ENCODE measurements at places on chromosomes 2 and 18.

DNA sequence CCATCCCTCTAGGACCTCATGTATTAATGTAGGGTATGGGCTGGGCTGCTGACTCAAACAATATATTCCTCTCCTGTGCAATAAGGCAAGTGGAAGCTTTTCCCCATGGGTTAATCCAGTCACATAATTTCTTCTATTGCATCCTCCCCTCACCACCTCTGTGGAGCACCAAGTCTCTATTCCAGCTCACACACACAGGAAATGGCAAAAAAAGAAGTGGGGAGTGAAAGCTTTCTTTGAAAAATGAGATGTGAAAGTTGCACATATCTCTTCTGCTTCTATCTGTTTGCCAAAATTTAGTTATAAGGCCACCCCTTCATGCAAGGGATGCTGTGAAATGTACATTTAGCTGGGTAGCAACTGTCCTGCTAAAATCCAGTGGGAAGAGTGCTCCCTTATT is 121.3 kb downstream of the CDC42EP3 start:
- no peak for DNase-seq

DNA sequence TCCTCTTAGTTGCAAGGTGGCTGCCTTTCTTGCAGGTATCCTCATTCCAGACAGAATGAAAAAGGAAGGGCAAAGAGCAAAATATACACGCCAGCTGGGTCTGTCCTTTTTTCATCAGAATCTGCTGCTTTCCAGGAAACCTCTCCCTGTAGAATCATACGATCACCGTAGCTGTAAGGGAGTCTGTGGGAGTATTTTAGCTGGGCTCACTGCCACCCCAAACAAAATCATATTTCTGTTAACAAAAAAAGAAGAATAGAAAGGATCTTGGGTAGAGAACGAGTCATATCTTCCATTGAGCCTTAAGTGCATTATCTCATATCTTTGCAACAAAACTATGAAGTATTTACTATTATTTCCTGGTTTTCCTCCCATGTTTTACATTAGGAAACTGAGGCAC is 15.0 kb upstream of the TANC1 start:
- no peak for DNase-seq

DNA sequence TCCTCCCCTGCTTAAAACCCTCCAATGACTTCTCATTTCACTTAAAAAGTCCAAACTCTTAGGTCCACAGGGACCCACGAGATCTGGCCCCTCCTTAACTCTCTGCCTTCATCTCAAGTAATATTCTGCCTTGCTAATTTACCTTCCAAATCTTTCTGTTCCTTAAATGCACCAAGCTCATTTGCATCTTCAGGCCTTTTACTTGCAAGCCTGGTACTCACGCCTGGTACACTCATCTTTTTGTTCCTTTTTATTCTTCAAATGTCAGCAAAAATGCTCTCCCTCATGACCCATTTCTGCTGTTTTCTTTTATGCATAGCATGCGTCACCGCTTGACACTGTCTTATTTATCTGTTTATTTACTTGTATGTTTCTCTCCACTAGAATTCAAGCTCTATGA is 2.7 kb upstream of the WIPF1 start:
- DNase-seq: no peak

DNA sequence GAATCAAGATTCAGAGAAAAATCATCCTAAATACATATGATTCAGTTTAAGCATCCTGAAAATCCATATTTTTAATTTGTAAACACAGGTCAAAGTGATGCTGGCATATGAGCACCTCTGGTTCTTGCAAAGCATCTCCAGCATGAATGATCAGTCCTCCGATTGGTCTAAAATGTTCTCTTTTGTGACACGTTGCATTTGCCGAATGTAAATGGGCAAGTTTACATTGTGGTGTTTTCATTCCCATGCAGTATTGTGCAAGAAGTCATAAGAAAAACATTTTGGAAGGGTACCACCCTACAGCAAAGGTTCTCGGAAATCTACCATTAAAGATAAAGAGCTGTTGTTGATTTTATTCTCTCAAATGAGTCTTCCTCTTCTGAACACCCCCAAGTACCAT is 108.0 kb upstream of the UNC80 start:
- DNase-seq: no peak

DNA sequence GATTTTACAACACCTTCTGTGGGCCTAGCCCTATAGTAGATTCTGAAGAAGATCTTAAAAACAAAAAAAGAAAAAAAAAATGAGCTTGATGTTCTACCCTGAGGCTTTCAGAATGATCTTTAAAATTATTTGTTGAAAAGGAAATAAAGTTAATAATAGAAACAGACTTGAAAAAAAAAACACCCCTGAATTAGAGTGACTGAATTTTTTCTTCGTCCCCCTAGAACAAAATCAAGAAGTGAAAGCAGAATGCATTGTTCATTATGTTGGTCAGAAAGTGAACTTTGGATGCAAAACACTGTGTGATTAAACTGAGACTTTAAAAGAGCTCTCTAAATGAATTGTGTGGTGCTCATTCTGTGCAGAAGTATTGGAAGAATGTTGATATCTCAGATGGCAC is 1384.4 kb upstream of the PIK3C3 start:
- DNase-seq: no peak

GRCh38 chr2:24011250-24012104 is 1.6 kb downstream of the MFSD2B start:
- DNase-seq: no peak

DNA sequence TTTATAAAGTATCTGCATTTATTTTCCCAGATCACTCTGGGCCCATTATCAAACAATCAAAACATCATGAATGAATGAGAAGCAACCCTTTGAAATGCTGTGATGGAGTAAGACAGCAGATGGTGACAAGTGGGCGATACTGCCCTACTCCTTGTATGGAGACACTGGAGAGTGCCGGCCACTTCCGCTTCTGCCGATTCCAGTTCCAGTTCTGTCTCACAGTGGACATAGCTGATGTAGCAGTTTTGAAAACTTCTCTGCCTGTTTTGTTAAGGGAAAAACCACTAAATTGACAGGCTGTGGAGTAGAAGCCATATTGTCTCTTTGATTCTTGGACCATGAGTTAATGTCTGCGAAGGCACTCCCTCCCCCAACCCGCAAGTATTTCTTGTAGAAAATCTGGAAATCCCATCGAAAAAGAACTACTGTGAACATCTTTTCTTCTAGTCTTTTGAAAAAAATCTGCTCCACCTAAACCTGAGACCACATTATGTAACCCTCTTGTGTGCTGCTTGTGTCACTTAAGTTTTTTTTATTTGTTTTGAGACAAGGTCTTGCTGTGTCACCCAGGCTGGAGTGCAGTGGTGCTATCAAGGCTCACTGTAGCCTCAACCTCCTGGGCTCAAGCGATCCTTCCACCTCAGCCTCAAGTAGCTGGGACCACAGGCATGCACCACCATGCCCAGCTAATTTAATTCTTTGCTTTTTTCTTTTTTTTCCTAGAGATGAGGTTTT is 133.5 kb downstream of the TANC1 start:
- no peak for DNase-seq

GRCh38 chr18:39840856-39841481 is 2114.1 kb upstream of the PIK3C3 start:
- no peak for DNase-seq

DNA sequence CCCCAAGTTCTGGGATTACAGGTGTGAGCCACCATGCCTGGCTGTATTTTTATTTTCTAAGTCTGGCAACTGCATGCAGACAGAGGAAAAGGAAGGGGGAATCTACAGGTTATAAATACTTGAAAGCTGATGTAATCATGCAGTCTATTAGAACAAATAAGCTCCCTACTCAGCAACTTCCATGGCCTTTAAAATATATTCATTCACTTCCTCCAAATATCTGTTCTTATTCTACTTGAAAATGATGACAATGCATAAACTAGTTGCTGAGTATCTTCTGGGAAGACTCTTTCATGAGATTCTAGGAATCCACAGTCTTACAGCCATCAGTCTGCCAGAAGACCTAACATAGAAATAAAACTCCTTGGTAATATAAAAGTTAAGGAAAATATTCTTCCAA is 66.9 kb upstream of the NCKAP5 start:
- DNase-seq: no peak

DNA sequence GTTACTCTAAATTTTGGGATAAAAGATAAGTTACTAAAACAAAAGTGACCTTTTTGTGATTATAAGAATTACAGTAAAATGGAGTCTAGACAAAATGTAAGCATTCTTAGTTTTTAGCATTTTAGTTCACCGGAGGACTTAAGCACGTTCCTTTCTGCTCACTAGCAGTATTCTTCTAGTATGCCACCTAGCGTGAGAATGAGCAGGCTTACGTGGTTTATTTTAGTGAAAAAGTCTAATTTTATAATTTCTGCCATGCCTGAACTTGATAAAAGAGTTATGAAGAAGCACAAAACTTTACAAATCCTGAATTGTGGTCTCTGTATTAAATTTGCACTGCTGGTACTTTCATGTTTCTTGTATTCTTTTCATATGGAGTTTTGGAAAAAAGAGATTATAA is 12.6 kb upstream of the OTX1 start:
- no peak for DNase-seq

DNA sequence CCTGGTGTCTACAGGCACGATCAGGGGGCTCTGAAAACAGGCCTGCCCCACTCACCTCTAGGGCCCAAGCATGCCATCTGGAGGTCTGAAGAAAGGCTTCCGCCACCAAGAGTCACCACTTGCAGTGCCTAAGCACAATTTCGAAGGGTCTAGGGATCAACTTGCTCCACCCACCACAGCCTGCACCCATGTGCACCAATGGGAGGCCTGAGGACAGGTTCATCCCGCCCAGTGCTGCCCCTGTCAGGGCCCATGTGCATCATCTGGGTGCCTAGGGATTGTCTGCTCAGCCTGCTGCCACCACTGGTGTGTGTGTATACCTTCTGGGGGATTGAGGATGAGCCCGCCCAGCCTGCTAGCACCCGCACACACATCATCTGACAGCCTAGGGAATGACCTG is 121.0 kb upstream of the ACVR1C start:
- DNase-seq: no peak

DNA sequence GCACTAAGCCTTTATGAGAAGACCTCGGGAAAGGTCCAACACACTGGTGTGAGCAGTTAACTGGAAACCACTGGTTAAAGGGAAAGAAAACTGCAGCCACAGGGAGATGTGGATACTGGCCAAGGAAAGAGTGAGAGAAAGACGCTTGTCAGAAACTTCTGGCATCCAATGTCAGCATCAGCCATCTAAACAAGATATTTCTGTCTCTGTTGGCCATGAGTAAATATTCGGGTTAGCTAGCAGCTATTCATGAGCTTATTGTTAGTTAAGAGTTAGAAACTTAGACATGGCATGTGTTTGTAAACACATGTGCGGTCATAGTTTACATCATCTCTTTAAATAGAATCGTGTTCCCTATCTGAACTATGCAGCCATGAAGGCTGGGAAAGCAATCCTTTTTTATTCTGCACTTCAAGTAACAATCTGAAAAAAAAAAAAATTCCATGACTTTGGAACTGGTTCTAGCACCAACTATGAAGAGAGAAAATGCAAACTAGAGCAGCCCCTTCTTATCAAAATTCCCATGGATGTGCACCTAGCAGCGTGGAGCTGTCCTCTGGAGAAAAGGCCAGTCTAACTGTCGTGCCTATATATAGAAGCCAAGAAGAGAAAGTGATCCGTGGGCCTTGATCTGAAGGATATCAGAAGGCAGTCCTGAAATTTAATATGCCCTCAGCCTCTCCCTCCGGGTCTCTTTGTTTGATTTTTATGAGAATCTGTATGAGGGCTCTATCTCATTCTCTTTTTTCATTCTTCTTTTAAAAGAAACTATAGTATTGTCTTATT is 84.0 kb upstream of the RFX8 start:
- no peak for DNase-seq

DNA sequence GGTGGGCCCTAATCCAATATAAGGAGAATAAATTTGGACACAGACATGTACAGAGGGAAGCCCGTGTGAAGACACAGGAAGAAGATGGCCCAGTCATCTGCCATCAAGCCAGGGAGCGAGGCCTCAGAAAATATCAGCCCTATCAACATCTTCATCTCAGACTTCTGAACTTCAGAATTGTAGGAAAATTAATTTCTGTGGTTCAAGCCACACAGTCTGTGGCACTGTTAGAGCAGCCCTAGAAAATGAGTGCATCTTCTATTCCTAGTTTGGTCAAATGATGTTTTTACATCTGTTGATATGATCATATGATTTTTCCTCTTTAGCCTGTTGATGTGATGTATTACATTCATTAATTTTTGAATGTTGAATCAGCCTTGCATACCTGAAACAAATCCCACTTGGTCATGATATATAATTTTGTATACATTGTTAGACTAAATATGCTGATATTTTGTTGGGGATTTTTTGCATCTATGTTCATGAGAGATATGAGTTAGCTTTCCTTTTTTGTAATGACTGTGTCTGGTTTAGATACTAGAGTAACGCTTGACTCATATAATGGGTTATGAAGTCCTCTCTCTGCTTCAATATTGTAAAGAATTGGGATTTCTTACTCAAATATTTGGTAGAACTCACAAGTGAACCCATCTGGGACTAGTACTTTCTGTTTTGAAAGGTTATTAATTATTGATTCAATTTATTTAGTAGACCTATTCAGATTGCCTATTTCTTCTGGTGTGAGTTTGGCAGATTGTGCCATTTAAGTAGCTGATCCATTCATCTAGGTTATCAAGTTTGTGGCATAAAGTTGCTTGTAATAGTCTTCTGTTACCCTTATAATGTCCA is 451.4 kb downstream of the EIPR1 start:
- DNase-seq: no peak

DNA sequence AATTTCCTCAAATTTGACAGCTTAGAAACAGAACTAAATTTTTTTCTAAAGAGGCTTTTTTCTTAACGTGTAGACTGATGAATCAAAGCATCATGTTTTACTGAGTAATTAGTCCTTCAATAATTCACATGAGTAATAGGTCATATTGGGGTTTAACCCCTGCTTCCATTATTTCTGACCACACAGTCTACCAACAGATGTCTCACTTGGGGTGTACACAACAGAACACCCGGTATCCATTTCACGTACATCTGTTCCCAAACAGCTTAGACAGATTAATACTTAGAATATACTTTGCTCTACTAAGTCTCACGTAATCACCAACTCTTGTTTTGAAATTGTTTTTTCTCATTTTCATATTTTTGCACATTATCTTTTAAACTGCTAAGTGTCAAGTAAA is 14.8 kb downstream of the CERKL start:
- no peak for DNase-seq

DNA sequence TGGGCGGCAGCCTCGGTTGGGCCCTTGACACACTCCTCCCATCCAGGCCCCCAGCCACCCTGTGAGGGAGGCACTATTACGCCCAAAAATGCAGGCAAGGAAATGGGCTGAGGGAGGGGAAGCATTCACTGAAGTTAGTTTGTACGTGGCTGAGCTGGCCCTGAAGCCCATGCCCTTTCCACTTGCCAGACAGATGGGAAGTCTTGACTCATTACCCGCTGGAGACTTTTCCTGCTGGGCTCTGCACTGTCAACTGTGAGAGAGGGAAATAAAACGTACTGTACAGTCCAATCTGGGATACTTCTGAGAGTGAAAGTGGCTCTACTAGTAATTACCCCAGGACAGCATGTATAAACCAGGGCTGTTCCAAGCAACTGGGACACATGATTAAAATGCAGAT is 125.9 kb downstream of the MSH2 start:
- DNase-seq: no peak
